NCI-H1436 treated with DMSO at 0.1 percent for 48 hours (cell line): ENCODE measurements at places on chromosomes 3 and 15.
A peak's percentile ranks its signal among the peaks of the same experiment; 100 is the strongest.

DNA sequence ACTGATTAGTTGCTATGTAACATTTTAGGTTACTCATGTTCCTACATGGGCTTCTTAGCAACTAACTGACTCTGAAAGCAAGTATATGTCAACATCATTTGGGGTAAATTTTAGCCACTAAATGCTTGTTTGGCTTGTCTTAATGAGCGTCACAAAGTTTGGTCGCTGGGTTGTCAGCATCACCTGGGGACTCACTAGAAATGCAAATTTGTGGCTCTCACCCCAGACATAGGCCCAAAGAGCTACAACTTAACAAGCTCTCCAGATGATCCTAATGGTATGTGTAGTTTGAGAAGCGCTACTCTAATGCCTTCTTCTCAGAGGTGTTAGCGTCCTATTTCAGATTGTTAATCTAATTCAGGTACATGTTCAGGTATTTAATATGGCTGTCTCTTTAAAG is 32.7 kb upstream of the CPOX start:
- no peak for DNase-seq

DNA sequence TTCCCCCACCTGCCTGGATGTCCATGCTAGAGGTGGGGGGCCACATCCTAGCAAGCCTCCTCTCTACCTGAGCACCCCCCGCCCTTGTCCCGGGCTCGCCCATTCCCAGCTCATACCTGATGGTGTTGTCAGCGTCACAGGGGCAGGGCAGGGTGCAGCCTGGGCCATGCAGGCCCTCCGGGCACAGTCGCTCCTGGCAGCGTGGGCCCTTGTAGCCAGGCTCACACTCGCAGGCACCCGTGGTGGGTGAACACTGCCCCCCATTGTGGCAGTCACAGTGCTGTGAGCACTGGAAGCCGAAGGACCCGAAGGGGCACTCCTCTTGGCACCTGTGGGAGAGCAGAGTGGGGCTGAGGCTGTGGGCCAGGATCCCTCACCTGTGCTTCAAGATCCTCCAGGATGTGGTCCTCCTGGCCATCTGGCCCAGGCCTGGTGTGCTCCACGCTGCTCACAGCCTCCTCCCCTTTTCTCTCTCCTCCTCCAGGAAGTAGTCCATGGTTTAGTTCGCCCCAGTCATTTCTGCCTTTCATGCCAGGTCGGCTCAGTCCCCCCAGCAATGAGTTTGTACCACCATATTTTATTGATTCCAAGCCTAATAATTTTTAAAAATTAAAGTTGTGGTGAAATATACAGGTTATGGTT is 95.6 kb downstream of the RAB11A start:
- no peak for DNase-seq

GRCh38 chr3:31917303-31918005 is 63.6 kb downstream of the OSBPL10 start:
- DNase-seq, result no peak

DNA sequence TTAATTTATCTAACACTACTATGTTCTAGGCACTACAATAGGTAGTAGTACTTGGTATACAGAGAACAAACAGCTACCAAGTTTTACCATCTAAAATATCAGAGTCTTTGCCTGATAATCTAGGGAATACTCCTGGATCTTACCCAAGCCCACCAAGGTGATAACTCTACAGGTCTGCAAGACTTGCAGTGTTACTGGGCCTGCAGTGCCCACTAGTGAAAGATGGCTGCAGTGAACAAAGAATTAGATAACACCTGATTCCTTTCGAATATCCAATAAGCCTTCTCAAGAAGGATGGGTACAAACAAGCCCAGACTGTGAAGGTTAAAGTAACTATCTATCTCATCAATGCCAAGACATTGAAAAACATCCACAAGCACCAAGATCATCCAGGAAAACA is 317.0 kb upstream of the DCBLD2 start:
- DNase-seq, result no peak

- no peak for DNase-seq
These were observed 41.5 kb downstream of the GPD1L start for GRCh38 chr3:32147933-32148332.

DNA sequence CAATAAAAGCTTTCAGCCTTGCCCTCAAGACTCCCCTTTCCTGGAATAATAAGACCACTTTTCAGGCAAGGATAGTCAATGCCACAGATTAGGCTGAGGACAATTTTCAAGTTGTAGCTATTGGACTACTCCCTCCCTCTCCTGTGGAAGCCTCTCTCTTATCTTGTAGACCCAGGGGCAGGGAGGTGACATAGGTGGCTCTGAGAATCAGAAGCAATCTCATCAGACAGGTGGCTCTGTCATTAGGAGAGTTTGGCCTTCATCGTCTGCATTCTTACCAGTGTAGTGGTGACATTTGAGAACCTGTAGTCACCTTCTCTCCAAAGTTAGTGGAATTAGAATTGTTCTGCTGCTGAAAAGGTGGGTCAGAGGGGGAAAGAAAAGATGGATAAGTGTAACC is 80.0 kb downstream of the LARS2 start:
- DNase-seq, result no peak

DNA sequence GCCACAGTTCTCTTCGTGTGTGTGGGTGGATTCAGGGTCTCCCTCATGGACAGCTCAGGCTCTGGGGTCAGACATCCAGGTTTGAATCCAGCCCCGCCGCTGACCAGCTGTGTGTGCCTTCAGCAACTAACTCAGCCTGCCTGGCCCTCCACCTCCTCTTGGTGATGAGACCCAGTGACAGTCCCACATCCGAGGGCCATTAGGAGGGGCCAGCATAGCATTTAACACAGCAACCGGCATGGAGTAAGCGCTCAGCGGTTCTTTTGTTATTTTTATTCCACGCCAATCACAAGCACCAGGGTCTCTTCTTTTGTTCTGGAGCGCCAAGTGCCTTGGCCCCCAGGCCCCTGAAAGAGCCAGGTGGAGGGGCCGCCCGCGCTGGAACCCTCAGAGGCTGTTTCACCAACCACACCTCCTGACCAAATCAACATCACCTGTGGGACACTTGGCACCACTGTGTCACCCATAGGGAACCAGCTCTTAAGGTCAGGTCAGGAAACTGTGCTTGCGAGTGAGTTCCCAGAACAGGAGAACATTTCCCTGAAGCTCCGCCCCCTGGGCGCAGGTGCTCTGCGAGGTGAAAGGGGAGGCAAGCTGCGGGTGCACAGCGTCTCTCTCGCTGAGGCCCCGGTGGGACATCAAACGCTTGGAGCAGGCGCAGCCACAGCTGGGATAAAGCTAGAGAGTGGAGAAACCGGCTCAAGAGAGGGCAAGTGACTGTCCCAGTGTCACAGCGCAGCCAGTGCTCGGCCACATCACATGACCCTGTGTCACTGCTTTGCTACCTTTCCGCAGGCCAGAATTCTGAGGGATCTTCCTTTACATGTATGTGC is 311.3 kb downstream of the UACA start:
- DNase-seq, result peak; percentile 17

DNA sequence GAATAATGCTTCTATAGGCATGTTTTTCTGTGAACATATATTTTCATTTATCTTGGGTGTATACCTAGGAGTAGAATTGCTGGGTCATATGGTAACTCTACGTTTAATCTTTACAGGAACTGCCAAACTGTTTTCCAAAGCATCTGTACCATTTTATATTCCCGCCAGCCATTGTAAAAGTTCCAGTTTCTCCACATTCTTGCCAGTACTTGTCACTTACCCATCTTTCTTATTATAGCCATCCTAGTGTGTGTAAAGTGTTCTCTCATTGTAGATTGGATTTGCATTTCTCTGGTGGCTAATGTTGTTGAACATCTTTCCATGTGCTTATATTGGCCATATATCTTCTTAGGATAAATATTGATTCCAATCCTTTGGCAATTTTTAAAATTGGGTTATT is 31.2 kb upstream of the CFAP20DC start:
- DNase-seq, result no peak

DNA sequence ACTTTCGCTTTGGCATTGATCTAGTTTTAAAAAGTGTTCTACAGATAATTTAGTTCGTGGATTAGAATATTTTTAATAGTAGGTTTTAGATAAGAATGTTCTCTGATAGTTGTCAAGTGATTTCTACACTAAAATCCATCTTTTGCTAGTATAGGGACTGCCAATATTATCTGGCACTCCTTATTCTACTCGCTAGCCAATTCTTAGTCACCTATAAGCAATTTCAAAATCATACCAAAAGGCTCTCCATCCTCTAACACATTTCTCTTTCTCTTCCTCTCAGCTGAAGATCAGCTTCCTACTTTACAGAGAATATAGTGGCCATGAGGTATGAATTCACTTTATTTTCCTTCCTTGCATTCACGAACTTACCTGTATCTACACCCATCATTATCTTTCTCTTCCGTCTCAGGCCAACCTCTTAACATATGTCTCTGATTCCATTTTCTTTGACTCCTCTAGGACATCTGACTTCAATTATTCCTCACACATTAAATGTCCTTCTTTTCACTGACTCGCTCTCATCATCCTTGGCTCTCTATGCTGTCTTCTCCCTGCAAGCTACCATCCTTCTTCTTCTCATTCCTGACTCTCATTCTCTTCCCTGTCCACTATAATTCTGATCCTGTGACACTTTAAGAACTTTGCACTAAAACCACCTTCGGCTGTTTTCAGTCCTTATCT is 35.5 kb downstream of the C3orf80 start:
- DNase-seq, result no peak
